Left kidney (tissue), 8 donors: ENCODE measurements at places on chromosomes 3 and 15. TPM values are rescaled to one million over a fixed set of nuclear protein-coding genes. Genes with fewer than 3 reads are reported as not detected.

POTEB3 gene
- not detected for polyA plus RNA-seq

CLSTN2 gene
- polyA plus RNA-seq, result 2.0 TPM

SLC22A14 gene
- 1.1 TPM for polyA plus RNA-seq

PARP15 gene
- polyA plus RNA-seq, result 0.45 TPM
